Activated CD8-positive, alpha-beta memory T cell treated with anti-CD3 and anti-CD28 coated beads, Interleukin-2, amount 50 U/mL, for 48 hours (primary cell): ENCODE measurements at places on chromosomes 4 and X.

DNA sequence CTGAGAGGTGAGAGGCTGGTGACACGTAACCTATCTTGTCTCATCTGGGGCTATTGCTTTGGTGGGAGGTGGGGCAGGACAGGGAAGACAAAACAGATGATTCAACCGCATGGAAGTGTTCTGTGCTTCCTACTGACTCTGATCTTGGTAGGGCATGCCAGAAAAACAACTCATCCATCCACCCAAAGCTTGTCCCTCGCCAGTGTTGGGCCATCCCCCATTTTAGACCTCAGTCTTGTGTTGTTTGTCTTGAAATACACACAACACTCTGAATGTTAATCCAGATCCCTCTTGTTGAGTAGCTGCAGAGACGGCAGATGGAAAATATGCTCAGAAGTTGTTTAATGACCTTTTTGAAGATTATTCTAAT lies 377 bp downstream of the CHRNA9 start:
- DNase-seq = no peak

GRCh38 chr4:55352726-55353125 lies 6.7 kb downstream of the SRD5A3 start:
- DNase-seq = no peak

GRCh38 chr4:78722320-78722719 lies 53.8 kb upstream of the BMP2K start:
- DNase-seq = no peak

GRCh38 chrX:4825550-4825949 lies 1112.1 kb upstream of the PRKX start:
- DNase-seq = no peak

DNA sequence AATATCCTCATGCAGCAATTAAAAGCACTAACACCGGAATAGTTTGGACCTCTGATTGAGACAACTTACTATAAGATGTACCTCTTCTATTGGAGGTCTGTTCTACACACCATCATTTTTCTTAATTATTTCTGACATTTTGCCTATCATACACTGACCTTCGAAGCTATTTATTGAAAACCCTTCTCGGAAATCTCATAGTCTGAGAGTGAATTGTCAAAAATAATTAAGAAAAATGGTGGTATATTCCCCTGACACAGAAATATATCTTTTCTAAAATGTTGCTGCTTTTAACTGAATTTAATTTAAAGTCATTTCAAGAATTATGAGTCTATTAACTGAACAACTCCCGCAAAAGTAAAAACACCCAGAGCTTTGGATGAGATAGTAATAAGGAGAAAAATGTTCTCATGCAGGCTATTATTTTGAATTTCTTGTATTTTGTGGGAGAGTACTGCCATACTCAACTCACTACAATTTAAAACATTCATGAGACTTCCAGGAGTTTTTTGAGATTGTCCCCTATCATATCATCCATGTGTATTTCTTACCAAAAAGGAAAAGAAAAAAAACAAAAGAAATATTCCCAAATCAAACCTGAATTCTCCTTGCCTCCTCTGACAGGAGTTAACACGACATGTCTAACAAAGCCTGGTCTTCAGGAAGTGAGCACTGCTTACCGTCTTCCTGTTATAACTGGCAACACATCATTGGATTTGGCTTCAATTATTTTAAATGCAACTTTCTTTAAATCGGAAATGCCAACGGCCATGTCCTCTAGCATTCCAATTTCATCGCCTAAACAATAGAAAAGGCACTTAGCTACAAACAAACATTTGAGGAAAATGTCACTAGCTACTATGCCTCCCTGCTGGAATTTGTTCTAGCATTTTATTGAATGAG lies 485.3 kb downstream of the IL15 start:
- DNase-seq = no peak

- no peak for DNase-seq
Measured at GRCh38 chr4:97912156-97912555, 231.1 kb downstream of the STPG2 start.

DNA sequence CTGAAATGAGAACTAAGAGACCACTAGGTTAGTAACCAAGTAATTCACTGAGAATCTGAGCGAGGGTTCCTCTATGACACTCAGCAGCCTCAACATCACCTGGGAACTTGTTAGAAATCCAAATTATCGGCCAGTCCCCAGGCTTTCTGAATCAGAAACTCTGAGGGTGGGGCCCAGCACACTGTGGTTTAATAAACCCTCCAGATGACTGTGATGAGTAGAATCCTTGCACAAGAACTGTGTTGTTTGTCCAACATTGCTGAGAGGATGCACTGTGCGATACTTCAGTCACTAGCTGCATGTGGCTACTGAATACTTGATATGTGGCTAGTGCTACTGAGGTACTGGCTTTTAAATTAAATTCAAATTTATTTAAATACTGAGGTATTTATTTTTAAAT lies 243.9 kb downstream of the MAML3 start:
- no peak for DNase-seq

DNA sequence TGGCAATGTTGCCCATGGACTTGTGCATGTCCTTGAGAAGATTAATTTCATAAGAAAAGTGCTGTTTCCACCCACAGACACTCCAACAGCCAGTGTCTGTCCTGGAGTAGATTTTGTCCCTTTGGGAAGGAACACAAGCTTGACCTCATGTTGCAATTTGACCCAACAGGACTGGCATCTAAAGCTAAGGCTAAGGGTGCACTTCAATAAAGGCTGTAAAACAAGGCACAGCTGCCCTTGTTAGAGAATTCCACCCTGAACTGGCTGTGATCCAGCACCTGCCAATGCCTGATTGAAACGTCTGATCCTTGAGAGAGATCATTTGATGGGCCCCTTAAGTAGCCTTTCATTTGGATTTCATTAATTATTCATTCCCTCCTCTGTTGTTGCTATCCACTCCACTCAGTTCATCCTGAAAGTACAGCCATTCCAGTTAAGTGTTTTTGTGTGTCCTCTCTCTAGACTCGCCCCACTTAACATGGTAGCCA lies 56.2 kb downstream of the CD99L2 start:
- no peak for DNase-seq

- peak; percentile 55 for DNase-seq
Measured at GRCh38 chrX:125203737-125204578, 115.7 kb upstream of the TEX13C start.

DNA sequence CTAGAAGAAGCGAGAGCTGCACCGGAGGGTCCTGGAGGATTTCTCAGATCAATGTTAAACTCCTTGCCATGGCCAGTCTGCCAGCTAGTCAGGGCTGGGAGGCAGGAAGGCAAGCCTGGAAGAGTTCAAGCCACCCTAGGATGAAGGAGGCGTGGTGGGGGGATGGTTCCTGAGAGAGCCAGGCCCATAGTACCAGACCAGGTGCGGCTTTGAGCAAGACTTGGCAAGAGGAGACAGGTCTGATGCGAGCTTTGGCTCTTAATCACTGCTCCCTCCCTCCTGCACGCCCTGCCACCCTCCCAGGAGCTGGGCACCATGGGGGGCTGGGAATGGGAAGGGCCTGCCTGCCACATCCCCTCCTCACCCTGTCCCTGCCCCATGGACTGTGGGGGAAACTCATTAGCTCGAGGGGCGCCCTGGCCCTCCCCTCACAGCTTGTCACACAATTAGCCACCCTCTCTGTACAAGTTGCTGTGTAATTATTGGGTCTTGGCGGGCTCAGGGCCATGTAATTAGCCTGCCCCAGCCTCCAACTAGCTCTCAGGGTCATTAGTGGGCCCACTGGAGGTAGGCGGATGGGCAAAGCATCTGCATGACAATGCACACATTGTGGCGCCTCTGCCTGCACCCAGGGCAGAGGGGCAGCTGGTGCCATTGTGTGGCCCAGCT lies 50.3 kb downstream of the EFNB1 start:
- DNase-seq = no peak

DNA sequence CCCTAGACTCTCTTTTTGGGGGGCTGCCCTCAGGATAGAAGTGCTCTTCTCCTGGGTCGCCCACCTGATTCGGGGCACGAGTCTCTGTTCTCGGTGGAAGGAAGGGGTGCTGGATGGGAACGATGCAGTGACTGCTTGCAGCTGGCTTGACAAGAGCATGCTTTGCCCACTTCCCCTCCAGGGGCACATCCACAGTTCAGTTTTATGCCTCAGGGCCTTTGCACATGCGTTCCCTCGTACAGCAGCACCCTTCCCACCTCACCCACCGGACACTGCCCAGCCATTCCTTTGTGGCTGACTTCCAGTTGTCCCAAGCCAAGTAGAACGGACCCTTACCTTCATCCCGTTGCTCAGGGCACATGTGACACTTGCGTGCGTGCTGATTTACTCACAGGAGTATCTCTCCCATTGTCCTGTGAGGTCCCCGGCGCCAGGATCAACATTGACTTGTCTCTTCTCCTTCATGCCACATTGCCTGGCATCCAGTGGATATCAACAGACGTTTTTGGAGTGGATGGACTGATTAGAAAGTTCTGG lies 60.0 kb downstream of the C4orf50 start:
- DNase-seq = no peak

- DNase-seq = no peak
Measured at GRCh38 chr4:122762520-122762919, 30.0 kb downstream of the BBS12 start.

- DNase-seq = no peak
Measured at GRCh38 chrX:125998432-125998831, 167.7 kb downstream of the DCAF12L2 start.

DNA sequence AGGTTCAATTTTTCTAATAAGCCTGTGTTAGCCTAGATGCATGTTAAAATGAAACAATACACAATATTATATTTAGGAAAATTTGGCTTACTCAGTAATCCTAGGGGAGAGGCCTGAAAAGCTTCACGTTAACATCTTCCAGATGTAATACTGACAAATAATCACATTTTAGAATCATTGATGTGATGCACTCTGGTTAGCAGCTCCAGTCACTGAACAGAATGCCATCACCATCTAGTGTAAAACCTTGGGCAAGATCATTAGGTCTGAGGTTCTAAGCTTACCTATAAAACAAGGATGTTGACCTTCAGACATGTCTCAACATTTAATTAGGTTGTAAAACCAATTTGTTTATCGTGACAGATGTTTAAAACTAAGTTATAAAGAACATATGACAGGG lies 1704.8 kb downstream of the STIM2 start:
- DNase-seq = no peak

DNA sequence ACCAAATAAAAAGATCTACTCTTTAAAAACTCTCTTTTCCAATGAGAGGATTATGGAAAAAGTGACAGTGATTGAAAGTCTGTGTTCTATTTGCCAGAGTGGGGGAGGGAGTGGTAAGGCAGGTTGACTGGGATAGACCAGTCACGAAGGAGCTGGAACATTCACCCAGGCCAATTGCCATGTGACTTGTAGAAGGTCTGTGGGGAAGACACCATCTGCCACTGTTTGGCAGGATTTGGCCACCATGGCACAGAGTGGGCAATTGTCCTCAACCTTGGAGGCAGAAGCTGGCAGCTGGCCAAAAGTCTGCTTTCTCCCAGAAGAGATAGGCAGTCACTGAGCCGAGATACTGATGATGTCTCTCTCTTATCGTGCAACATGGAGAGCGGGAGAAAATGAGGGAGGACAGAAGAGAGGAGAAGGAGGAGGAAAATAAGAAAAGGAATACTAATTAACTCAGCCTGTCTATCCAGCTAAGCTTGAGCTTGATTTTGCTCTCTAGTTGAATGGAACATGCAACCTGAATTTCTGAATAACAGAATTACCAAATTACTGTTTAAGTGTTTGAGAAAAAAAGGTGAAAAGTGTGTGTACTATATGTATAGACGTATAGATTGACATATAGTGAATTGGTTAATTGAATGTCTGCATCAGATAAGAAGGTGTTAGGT lies 267.1 kb downstream of the ARHGAP24 start:
- no peak for DNase-seq

GRCh38 chr4:24800325-24800895 lies 5.0 kb downstream of the SOD3 start:
- no peak for DNase-seq
